ENCODE measurements at places on chromosomes 4 and X. TPM values are rescaled to one million over a fixed set of nuclear protein-coding genes. Genes with fewer than 3 reads are reported as not detected.

LRP2BP gene
- 0.44 TPM for total RNA-seq

CORIN gene
- not detected for total RNA-seq

SLC9B1 gene
- total RNA-seq = not detected

AKAP14 gene
- total RNA-seq = not detected

CXXC4 gene
- total RNA-seq = not detected

DNA sequence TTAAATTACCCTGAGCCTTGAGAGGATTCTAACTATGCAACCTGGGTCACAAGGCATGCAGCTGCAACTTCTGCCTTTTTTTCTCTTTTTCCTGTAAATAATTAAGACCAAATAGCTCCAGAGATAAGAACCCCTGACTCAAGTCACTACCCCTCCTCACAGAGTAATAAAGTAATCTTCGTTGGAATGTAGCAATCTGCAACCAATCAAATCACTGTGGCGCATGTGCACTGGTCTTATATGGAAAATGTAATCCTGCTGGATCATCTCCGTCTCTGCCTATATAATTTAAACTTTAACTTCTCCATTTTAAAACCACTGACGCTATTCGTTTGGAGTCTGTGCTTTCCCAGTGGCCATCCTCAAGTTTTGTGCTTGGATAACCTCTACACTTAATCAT lies 6.1 kb upstream of the EFHC2 start:
- H3K27me3 ChIP-seq = no peaks in the 10 kb centered on the region
- H3K27ac ChIP-seq = no peak overlapping the region
- DNase-seq = no peak
- no peaks in the 10 kb centered on the region for H3K36me3 ChIP-seq
- no peak overlapping the region for H3K4me3 ChIP-seq
- no peaks in the 10 kb centered on the region for H3K4me1 ChIP-seq

GRCh38 chrX:79325263-79325958 lies 41.7 kb downstream of the ITM2A start:
- H3K27me3 ChIP-seq = no peaks in the 10 kb centered on the region
- H3K36me3 ChIP-seq = no peaks in the 10 kb centered on the region
- H3K4me1 ChIP-seq = no peaks in the 10 kb centered on the region
- DNase-seq = peak; percentile 5
- no peak overlapping the region for H3K4me3 ChIP-seq
- H3K27ac ChIP-seq = no peak overlapping the region

- no peaks in the 10 kb centered on the region for H3K4me1 ChIP-seq
- H3K4me3 ChIP-seq = no peak overlapping the region
- H3K27me3 ChIP-seq = peaks cover 8% of the 10 kb centered on the region
Measured at GRCh38 chr4:8765631-8766590, 105.7 kb downstream of the HMX1 start.

- no peaks in the 10 kb centered on the region for H3K4me1 ChIP-seq
- H3K27me3 ChIP-seq = no peaks in the 10 kb centered on the region
- no peaks in the 10 kb centered on the region for H3K36me3 ChIP-seq
- H3K4me3 ChIP-seq = no peak overlapping the region
- no peak overlapping the region for H3K27ac ChIP-seq
Measured at GRCh38 chrX:149213264-149213663, 291.8 kb downstream of the IDS start.

GRCh38 chrX:150269605-150270254 lies 93.4 kb upstream of the MAMLD1 start:
- no peaks in the 10 kb centered on the region for H3K36me3 ChIP-seq
- no peak overlapping the region for H3K27ac ChIP-seq
- no peak overlapping the region for H3K4me3 ChIP-seq
- no peak for DNase-seq
- no peaks in the 10 kb centered on the region for H3K27me3 ChIP-seq

DNA sequence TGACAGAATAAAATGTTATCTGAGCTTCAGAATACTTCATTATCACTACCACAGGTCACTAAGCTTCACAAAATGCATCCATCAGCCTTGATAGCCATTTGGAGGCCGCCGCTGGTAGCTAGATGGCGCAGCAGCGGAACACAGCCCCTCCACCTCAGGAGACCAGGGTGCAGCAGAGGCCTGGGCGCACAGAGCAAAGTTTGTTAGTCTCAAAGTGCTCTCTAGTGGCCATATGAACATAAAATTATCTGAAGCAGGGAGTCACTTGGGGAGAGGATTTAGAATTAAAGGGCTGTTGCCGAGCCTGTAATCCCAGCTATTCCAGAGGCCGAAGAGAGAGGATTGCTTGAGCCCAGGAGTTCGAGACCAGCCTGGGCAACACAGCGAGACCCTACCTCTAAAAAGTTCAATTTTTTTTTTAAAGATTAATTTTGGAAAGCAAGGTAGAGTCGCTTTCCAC lies 8.1 kb upstream of the DCTD start:
- no peaks in the 10 kb centered on the region for H3K4me1 ChIP-seq
- H3K27ac ChIP-seq = no peak overlapping the region
- no peaks in the 10 kb centered on the region for H3K36me3 ChIP-seq
- H3K4me3 ChIP-seq = no peak overlapping the region
- DNase-seq = peak; percentile 77
- H3K27me3 ChIP-seq = no peaks in the 10 kb centered on the region

GRCh38 chr4:76947369-76947768 lies 2.2 kb upstream of the SEPTIN11 start:
- H3K4me3 ChIP-seq = no peak overlapping the region
- H3K4me1 ChIP-seq = peaks cover 17% of the 10 kb centered on the region
- DNase-seq = no peak
- no peak overlapping the region for H3K27ac ChIP-seq
- H3K27me3 ChIP-seq = no peaks in the 10 kb centered on the region

- no peaks in the 10 kb centered on the region for H3K27me3 ChIP-seq
- H3K4me3 ChIP-seq = no peak overlapping the region
- no peak overlapping the region for H3K27ac ChIP-seq
- H3K36me3 ChIP-seq = peaks cover 22% of the 10 kb centered on the region
Measured at GRCh38 chr4:1979477-1980196, 29.1 kb downstream of the NELFA start.

DNA sequence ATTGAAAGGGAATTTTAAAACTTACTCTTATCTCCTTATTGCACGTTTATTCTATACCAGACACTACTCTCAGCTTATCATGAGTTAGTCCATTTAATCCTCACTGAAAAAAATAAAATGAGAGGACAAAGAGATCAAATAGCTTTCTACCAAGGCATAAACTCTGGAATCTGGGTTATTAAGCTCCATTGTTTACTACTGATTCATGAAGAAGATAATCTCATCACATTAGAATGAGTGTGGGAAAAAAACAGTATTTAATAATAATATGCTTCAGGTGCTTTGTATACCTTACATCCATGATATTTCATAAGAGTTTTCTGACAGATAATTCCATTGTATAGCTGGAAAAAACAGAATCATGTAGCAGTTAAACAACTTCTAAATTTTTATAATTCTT lies 1092.6 kb downstream of the TECRL start:
- no peaks in the 10 kb centered on the region for H3K4me1 ChIP-seq
- H3K4me3 ChIP-seq = no peak overlapping the region
- no peaks in the 10 kb centered on the region for H3K36me3 ChIP-seq
- no peak overlapping the region for H3K27ac ChIP-seq
- H3K27me3 ChIP-seq = no peaks in the 10 kb centered on the region
- no peak for DNase-seq

GRCh38 chrX:22952010-22952409 lies 47.8 kb upstream of the DDX53 start:
- H3K4me3 ChIP-seq = no peak overlapping the region
- DNase-seq = peak; percentile 23
- peaks cover 20% of the 10 kb centered on the region for H3K4me1 ChIP-seq
- no peak overlapping the region for H3K27ac ChIP-seq
- no peaks in the 10 kb centered on the region for H3K27me3 ChIP-seq

DNA sequence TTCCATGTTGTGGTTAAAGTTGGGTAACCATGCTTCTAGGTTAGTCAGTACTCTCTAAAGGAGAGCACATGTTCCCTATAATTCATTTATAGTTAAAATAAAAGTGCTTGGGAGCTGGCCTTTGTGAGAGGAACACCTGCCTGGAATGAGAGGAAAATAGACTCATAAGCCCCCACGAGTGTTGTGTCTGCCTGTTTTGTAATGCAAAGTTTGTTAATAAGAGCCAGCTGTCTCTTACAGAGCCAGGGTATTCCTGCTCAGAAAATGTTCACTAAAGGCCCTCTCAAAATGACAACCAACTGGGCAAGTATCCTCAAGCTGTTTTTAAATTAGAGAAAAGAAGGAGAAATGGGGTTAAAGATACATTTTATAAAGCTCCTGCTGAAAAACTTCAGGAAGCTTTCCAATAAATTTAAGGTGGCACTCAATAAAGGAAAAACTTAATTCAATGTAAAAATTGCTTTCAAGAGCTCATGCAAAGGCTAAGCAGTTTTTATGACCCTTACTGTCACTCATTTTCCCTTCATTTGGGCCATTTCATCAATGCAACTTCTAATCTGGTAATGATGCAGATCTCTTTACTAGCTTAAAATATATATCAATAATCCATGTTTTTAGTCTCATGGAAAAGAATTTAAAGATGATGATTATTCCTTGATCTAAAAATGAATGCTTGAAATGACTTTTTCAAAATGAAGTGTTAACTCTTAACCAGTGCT lies 793.6 kb downstream of the STPG2 start:
- H3K27ac ChIP-seq = no peak overlapping the region
- H3K4me3 ChIP-seq = no peak overlapping the region
- H3K4me1 ChIP-seq = no peaks in the 10 kb centered on the region
- no peaks in the 10 kb centered on the region for H3K27me3 ChIP-seq
- no peak for DNase-seq

GRCh38 chr4:12409507-12410190 lies 981.0 kb upstream of the HS3ST1 start:
- H3K27me3 ChIP-seq = no peaks in the 10 kb centered on the region
- no peaks in the 10 kb centered on the region for H3K4me1 ChIP-seq
- H3K27ac ChIP-seq = no peak overlapping the region

DNA sequence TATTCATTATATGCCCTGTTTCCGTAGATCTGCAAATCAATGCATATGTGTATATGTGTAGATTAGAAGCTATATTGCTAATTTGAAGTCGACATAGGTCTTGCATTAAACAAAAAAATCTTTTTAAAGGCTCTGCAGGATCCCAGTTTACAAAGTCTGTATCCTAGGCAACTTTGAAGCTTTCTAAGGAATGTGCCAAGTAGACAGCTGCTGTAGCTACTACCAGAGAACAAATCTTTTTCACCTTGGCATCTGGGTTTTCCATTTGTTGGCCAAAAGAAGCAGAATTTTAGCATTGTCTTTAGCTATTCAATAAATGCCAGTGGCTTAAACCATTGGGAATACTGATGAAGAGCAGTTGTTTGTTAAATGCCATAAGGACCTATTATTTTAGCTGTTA lies 88.0 kb downstream of the NAA11 start:
- no peak for DNase-seq
- H3K27ac ChIP-seq = no peak overlapping the region
- no peaks in the 10 kb centered on the region for H3K4me1 ChIP-seq
- H3K36me3 ChIP-seq = no peaks in the 10 kb centered on the region
- 0 out of 2 replicates have a peak, but pooled peaks cover 6% of the 10 kb centered on the region for H3K27me3 ChIP-seq
- no peak overlapping the region for H3K4me3 ChIP-seq

GRCh38 chr4:875818-876423 lies 50.0 kb upstream of the CPLX1 start:
- H3K36me3 ChIP-seq = no peaks in the 10 kb centered on the region
- no peak overlapping the region for H3K27ac ChIP-seq

GRCh38 chr4:2295900-2296442 lies 34.1 kb upstream of the MXD4 start:
- no peak overlapping the region for H3K27ac ChIP-seq
- H3K4me3 ChIP-seq = no peak overlapping the region
- H3K4me1 ChIP-seq = no peaks in the 10 kb centered on the region

- peaks cover 50% of the 10 kb centered on the region for H3K27me3 ChIP-seq
- DNase-seq = no peak
- no peaks in the 10 kb centered on the region for H3K4me1 ChIP-seq
- H3K4me3 ChIP-seq = no peak overlapping the region
Measured at GRCh38 chr4:142952821-142953580, 106.9 kb upstream of the INPP4B start.

- H3K27ac ChIP-seq = no peak overlapping the region
- no peak for DNase-seq
- H3K36me3 ChIP-seq = no peaks in the 10 kb centered on the region
- peaks cover 16% of the 10 kb centered on the region for H3K27me3 ChIP-seq
Measured at GRCh38 chrX:7815166-7815805, 27.7 kb upstream of the VCX start.

GRCh38 chr4:93730251-93730650 lies 98.3 kb upstream of the ATOH1 start:
- no peaks in the 10 kb centered on the region for H3K4me1 ChIP-seq
- no peaks in the 10 kb centered on the region for H3K27me3 ChIP-seq
- DNase-seq = no peak
- H3K36me3 ChIP-seq = no peaks in the 10 kb centered on the region

DNA sequence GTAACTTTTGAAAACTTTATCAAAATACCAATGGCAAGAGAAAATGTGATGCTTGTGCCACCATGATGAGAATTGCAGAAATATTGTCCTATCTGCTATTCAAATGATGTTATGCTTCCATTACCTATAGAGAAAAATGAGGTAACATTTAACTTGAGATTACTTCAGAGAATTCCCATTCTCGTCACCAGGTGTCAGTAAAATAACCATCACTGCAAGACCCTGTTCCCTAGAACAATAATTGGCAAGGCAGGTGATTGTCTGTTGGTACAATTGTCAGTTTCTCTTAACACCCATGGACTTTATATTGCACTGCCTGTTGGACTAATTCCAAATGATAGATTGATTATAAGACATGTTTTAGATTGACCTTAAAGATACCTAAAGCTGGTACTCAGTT lies 179.9 kb downstream of the GABRG1 start:
- H3K27ac ChIP-seq = no peak overlapping the region
- DNase-seq = peak; percentile 3
- no peaks in the 10 kb centered on the region for H3K27me3 ChIP-seq
- peaks cover 3% of the 10 kb centered on the region for H3K4me1 ChIP-seq
- no peaks in the 10 kb centered on the region for H3K36me3 ChIP-seq
- H3K4me3 ChIP-seq = no peak overlapping the region

DNA sequence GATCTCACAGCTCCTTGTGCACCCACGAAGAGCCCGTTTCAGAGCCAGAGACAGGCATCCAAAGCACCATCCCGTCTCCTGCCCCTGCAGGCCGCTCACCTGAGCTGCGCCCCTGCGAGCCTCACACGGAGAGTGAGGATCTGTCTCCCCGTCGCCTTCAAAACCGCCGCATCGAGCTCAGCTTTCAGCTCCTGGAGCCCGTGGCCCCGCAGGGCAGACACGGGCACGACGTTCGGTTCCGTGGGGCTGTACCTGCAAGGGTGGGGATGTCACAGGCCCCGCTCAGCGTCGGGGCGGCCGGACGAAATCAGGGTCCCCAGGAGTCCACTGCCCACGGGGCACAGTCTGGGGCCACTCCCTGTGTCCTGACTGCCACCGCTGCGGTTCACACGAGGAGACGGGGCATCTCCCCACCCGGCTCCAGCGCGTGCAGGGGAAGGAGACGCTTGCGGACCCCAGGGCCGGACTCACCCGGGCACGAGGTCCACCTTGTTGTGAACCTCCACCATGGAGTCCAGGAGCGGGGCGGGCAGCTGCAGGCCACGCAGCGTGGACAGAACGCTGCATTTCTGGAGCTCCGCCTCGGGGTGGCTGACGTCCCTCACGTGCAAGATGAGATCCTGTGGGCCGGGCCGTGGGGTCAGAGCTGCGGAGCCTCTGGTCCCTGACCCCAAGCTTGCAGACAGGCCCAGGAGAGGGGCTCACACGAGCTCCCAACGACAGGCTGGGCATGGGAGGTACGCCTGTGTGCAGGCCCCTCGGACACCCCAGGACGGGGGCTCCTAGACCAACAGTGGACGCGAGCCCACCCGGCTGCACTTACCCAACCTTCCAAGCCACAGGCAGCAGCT lies 11.1 kb downstream of the GTPBP6 start:
- no peak overlapping the region for H3K27ac ChIP-seq
- H3K27me3 ChIP-seq = no peaks in the 10 kb centered on the region
- H3K36me3 ChIP-seq = peaks cover 10% of the 10 kb centered on the region
- DNase-seq = no peak

Measured in PC-3 (cell line).